Activated naive CD4-positive, alpha-beta T cell treated with anti-CD3 and anti-CD28 coated beads, Interleukin-2, amount 10 ng/mL, durations not matched to agents 7 days and 5 days (primary cell): ENCODE measurements at places on chromosomes 2 and 18.
A peak's percentile ranks its signal among the peaks of the same experiment; 100 is the strongest.

DNA sequence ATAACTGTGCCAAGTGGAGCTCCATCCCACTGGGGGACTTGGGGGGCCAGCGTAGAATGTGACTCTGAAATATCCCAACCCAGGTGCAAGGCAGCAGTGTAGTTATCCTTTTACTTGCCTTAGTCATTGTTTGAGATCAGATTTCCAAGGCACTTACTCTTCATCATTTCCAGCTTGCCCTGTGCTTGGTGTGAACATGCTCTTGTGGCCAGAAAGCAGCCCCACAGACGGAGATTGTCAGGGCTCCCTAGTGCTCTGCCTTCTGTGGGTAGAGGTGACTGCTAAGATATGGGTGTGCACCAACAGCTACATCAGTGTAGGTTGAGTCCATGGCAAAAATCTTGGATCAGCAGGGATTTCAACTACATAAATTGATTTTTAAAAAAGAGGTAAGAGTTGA lies 2010.0 kb upstream of the PIK3C3 start:
- no peak for DNase-seq
- H3K36me3 ChIP-seq: no peaks in the 10 kb centered on the region
- no peak overlapping the region for H3K4me3 ChIP-seq
- H3K4me1 ChIP-seq: no peaks in the 10 kb centered on the region
- no peak overlapping the region for H3K27ac ChIP-seq
- no peaks in the 10 kb centered on the region for H3K27me3 ChIP-seq

GRCh38 chr2:70310899-70311298 lies 9.0 kb upstream of the FAM136A start:
- no peak for DNase-seq
- peaks cover 2% of the 10 kb centered on the region for H3K4me1 ChIP-seq
- H3K27ac ChIP-seq: no peak overlapping the region
- no peaks in the 10 kb centered on the region for H3K36me3 ChIP-seq

DNA sequence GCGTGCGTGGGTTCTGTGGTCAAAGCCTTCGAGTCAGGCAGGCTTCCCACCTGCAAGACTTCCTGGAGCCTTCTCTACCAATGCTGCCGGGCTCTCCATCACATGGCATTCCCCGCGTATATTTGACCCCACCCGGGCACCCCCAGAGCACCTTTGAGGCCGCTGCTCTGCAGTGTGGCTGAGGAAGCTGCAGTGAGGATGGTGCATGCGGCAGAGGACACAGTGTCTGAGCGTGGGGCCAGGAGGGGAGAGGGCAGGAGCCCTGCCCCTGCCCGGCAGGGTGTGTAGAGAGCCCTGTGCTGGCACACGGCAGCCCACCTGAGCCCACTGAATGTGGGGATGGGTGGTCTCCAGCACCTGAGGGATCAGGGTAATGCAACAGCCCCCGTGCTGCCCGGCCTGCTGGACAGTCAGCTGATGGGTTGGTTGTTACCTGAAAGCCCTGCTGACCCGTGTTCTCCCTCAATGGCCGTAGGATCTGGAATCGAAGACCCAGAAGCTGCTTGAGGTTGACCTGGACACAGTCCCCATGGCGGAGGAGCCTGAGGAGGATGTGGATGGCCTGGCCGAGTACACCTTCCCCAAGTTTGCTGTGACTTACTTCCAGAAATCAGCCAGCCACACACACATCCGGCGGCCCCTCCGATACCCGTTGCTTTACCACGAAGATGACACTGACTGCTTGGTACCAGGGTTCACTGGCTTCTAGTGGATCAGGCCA lies 36.8 kb upstream of the GPR17 start:
- no peak overlapping the region for H3K27ac ChIP-seq
- H3K27me3 ChIP-seq: peaks cover 28% of the 10 kb centered on the region

GRCh38 chr2:108829578-108830310 lies 43.2 kb downstream of the CCDC138 start:
- H3K36me3 ChIP-seq: peaks cover 17% of the 10 kb centered on the region
- no peak for DNase-seq
- no peaks in the 10 kb centered on the region for H3K27me3 ChIP-seq
- no peak overlapping the region for H3K27ac ChIP-seq

DNA sequence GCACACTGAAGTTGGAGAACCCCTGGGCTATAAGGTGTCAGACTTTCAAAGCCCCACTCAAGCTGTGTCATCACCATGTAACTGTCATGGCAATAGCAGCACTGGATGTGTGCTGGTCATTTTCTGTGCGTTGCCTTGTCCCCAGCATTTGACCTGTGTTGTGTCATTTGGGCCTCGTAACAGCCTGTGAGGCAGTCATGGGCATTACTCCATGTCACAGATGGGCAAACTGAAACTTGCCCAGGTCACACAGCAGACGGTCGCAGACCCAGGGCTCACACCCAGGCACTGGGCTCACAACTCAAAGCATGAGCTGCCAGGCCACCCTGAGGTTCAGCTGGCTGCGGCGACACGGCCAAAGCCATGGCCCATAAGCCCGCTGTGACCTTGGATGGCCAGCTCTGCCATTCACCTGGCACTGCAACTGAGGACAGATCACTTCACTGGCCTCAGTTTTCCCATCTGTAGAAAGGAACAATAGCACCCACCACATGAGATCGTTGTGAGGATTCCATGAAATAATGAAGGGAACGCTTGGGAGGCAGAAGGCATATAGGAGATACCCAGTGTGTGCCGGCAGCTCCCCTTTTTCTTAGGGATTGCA lies 36.7 kb downstream of the INHBB start:
- H3K36me3 ChIP-seq: no peaks in the 10 kb centered on the region
- H3K4me3 ChIP-seq: no peak overlapping the region
- H3K4me1 ChIP-seq: no peaks in the 10 kb centered on the region

- H3K4me3 ChIP-seq: no peak overlapping the region
- no peak for DNase-seq
These were observed 897.9 kb upstream of the KLHL29 start for GRCh38 chr2:22487036-22487435.

GRCh38 chr2:220811952-220812570 lies 760.0 kb downstream of the EPHA4 start:
- no peak overlapping the region for H3K4me3 ChIP-seq
- DNase-seq: no peak
- no peaks in the 10 kb centered on the region for H3K36me3 ChIP-seq
- H3K27ac ChIP-seq: no peak overlapping the region

- H3K27ac ChIP-seq: no peak overlapping the region
- DNase-seq: no peak
- no peaks in the 10 kb centered on the region for H3K4me1 ChIP-seq
- H3K36me3 ChIP-seq: no peaks in the 10 kb centered on the region
- peaks cover 6% of the 10 kb centered on the region for H3K27me3 ChIP-seq
- no peak overlapping the region for H3K4me3 ChIP-seq
These were observed 59.6 kb downstream of the ASB1 start for GRCh38 chr2:238486123-238486848.

- H3K27me3 ChIP-seq: no peaks in the 10 kb centered on the region
- H3K4me1 ChIP-seq: peaks cover 43% of the 10 kb centered on the region
- H3K4me3 ChIP-seq: peak overlapping the region; percentile 89
- peak; percentile 20 for DNase-seq
These were observed 1.8 kb downstream of the RNPEPL1 start for GRCh38 chr2:240569998-240570530.

GRCh38 chr2:85433511-85434089 lies 15.1 kb downstream of the SH2D6 start:
- H3K36me3 ChIP-seq: no peaks in the 10 kb centered on the region
- no peak overlapping the region for H3K4me3 ChIP-seq
- H3K27ac ChIP-seq: no peak overlapping the region
- no peak for DNase-seq

- peaks cover 50% of the 10 kb centered on the region for H3K4me1 ChIP-seq
- H3K4me3 ChIP-seq: no peak overlapping the region
- peak overlapping the region; percentile 70 for H3K27ac ChIP-seq
These were observed 56.3 kb downstream of the FBLN7 start for GRCh38 chr2:112194482-112194881.

DNA sequence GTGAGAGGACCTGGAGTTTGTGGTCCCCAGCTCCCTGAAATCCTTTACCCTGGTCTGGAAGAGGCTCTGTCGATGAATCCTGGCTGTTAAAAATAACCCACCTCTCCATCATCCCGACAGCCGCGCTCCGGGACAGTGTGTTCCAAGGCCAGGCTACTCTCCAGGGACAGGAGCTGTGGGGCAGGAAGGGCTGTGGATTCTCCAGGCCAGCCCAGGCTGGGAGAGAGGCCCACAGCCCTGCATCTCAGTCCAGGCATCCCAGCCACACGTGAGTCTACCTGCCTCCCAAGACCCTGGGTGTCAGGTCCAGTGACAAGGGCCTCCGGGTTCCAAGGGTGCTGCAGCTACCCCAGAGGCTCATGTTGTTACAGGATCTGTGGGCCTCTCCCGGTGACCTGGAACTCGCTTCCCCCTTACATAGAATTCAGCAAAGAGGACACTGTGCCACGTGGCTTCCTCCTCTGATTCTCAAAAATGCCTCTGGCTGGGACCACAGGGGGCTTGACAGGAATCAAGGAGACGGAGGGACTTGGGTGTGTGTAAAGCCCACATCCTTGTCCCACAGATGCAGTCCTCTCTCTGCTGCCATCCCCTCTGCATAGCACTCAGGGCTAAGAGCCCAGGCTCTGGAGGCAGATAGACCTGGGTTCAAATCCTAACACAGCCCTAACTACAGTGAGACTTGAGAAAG lies 17.3 kb downstream of the ADRA2B start:
- H3K4me1 ChIP-seq: no peaks in the 10 kb centered on the region
- peak; percentile 15 for DNase-seq
- no peaks in the 10 kb centered on the region for H3K36me3 ChIP-seq
- H3K27ac ChIP-seq: no peak overlapping the region
- H3K4me3 ChIP-seq: no peak overlapping the region

- no peaks in the 10 kb centered on the region for H3K36me3 ChIP-seq
- H3K27me3 ChIP-seq: peaks cover 3% of the 10 kb centered on the region
- no peak overlapping the region for H3K27ac ChIP-seq
- DNase-seq: no peak
These were observed 38.0 kb upstream of the ACVR2A start for GRCh38 chr2:147806846-147807245.

DNA sequence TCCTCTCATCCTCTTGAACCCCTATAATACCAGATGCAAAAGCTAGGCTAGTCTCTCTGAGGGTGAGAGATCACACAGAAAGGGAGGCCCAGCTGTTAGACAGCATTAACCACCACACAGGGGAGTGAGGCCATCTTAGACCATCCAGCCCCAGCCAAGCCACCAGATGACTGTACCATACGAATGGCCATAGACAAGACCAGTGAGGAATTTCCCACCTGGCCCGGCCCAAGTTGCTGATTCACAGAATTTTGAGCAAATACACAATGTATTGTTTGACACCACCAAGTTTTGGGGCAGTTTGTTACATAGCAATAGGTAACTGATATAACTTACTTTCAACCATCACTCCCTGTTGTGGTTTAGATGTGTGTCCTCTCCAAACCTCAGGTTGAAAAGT lies 98.2 kb upstream of the CTNNA2 start:
- DNase-seq: no peak
- H3K36me3 ChIP-seq: no peaks in the 10 kb centered on the region
- no peak overlapping the region for H3K4me3 ChIP-seq

GRCh38 chr2:42296226-42296625 lies 64.8 kb downstream of the COX7A2L start:
- H3K4me3 ChIP-seq: no peak overlapping the region
- peak overlapping the region; percentile 93 for H3K27ac ChIP-seq
- H3K27me3 ChIP-seq: no peaks in the 10 kb centered on the region
- DNase-seq: no peak

DNA sequence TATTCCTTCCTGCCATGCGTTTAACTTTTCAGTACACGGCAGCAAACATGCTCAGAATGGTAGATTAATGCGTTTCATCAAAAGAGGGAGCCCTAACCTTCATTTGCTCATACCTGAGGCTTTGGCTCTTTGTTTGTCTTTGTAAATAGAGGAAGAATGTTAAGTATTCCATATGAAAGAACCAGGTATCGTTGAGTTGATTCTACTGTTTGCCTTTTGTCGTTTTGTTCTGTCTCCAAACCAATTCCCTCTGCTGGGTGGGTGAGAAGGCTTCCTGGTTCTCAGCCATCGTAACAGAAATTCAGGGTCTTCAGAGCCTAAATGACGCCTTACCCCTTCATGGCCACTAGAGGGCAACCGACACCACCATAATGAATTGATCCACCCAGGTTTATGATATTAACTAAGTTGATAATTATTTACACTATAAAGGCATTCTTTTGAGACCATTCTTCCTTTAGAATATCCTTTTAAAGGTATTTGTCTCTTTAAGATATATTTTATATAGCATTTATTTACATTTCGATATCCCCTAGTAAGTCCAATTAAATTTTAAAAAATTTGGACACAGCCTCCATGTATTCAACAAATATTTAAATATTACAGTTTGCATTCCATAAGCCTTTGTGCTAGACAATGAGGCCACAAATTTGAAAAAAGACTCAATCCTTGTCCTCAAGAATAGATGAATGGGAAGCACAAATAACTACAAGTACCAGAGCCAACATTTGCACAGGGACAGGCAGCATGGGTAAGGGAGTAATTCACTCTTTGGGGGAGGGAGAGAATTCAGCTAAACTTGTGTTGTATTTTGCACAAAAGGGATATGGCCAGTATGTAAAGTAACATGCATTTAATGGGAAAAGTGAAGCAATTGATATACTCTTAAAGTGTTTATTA lies 48.1 kb downstream of the TIMM21 start:
- no peaks in the 10 kb centered on the region for H3K36me3 ChIP-seq
- no peak overlapping the region for H3K27ac ChIP-seq
- peaks cover 25% of the 10 kb centered on the region for H3K27me3 ChIP-seq
- H3K4me3 ChIP-seq: peak overlapping the region; percentile 48

DNA sequence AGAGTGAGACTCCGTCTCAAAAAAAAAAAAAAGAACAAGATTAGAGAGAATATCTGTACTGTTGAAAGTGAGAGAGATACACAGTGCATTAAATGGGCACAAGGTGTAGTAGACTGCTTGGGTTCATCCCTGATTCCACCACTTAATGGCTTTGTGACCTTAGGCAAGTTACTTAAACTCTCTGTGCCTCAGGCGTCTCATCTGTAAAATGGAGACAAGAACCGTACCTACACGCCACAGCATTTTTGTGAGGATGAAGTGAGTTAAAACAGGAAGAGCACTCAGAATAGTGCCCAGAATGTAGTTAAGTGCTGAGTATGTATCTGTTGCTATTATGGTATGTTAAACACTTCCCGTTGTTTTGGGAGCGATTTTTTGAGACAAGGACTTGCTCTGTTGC lies 64.3 kb downstream of the MTHFD2 start:
- peaks cover 4% of the 10 kb centered on the region for H3K27me3 ChIP-seq
- H3K4me3 ChIP-seq: no peak overlapping the region
- H3K4me1 ChIP-seq: peaks cover 31% of the 10 kb centered on the region
- DNase-seq: no peak

- no peak overlapping the region for H3K27ac ChIP-seq
- H3K36me3 ChIP-seq: no peaks in the 10 kb centered on the region
- DNase-seq: no peak
- no peaks in the 10 kb centered on the region for H3K4me1 ChIP-seq
These were observed 311.6 kb downstream of the IRS1 start for GRCh38 chr2:226488034-226488433.
